Stimulated activated CD4-positive, alpha-beta T cell treated with anti-CD3 and anti-CD28 coated beads, Interleukin-1b, Interleukin-23, amount 100 ng/mL, for 24 hours (primary cell): ENCODE measurements at places on chromosomes 13 and 19.

GRCh38 chr13:20702915-20703779 lies at the start of gene IL17D:
IL17D (plus strand) TSS chr13:20703699; CDS start chr13:20704002, 303 bp downstream.
- DNase-seq = no peak

- DNase-seq = no peak
Measured at GRCh38 chr13:41587490-41587889, 130.1 kb downstream of the RGCC start.

GRCh38 chr19:10292789-10293636 lies 3.3 kb downstream of the ICAM5 start:
- no peak for DNase-seq

DNA sequence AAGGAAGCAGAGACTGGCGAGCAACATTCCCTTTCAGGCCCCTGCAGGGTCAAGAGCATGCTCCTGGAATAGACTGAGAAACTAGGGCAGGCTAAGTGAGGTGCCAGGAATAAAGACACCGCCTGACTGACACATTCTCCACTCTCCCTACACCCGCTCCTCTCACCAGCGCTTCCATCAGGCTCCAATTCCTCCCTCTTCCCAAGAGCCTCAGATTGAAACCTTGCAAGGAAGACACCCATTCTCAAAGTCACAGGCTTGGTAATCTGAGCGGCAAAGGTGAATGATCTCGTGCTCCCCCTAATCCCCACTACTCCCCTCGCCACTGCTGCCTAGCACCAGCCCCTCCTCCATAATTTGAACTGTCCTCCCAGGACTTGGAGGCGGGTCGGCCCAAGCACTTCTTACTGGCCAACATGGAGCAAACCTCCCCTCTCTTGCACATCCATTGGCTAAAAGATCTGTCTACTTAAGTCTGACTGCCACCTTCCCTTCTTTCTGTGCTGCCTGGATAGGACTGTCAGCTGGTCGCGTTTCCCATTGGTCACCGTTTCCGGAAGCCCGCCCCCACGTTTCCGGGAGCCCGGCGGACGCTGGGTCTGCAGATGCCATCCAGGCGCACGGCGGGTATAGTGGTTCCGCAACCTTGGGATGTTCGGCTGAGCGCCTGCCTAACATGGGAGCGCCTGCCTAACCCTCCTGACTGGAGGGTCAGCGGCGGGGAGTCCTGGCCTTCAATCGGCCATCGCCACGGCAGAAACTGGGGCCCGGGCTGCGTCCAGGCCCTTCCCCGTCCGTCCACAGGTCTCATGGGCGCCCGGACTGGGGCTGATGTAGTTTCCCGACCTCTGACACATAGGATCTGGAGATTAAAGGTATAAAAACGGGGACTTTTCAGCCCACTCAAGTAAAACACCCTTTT lies 33.6 kb downstream of the ZNF383 start:
- DNase-seq = no peak

DNA sequence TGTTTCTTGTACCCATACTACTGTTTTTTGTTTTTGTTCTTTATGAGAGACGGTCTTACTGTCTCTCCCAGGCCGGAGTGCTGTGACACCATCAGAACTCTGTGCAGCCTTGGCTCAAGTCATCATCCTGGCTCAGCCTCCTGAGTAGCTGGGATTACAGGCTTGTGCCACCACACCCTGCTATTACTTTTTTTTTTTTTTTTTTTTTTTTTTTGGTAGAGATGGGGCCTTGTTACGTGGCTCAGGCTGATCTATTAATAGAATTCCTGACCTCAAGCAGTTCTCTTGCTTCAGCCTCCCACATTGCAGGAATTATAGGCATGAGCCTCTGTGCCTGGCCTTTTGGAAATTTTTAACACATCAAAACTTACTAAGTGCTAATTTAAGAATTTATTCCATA lies 2.9 kb upstream of the ZNF304 start:
- no peak for DNase-seq

GRCh38 chr19:31459430-31459829 lies 110.2 kb upstream of the TSHZ3 start:
- no peak for DNase-seq

DNA sequence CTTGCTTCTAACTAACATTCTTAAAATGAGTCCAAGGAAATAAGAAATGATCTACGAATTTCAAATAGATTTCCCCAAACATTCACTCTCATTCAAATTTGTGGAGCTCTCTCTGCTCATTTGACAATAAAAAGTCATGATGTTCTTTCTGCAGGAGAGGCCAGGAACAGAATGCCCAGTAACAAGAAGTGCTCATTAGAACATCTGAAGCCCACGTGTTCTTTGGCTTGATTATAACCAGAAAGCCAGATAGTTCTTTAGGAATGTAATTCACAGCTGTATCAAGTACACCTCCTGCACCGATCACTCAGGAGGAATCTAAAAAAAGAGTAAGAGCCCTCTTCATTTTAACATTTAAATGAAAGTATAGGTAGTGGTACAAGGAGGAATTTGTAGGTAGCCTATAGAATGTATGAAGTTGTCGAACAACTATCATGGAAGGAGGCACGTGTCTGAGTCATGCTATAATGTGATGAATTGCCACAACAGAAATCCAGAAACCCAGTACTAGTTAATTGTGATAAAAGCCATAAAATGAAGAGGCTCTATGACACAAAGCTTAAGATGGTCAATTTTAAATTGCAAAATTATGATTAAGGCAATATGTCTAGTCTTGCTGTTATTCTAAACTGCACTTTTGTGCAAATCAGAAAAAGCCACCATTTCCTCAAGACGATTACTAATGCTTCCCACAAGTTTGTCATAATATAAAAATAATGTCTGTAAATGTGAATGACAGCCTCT lies 12.8 kb downstream of the MEDAG start:
- DNase-seq = no peak

DNA sequence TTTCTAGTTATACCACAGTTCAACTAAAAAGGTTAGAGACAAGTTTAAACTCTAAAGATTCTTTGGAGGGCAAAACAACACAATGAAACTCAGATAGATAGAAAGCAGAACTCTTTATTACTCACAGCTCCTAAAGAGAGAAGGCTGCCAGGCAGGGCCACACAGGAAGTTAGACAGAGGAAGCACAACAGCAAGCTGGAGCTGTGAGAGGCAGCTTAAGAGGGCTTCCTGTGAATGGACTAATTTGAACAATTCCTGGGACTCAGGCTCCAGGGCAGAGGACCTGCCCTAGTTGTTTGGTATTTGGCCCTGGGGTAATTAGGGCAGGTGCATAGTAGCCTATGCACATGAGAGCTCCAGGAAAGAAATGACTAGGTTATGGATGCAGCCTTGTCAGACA lies 803.6 kb downstream of the DIAPH3 start:
- DNase-seq = no peak

DNA sequence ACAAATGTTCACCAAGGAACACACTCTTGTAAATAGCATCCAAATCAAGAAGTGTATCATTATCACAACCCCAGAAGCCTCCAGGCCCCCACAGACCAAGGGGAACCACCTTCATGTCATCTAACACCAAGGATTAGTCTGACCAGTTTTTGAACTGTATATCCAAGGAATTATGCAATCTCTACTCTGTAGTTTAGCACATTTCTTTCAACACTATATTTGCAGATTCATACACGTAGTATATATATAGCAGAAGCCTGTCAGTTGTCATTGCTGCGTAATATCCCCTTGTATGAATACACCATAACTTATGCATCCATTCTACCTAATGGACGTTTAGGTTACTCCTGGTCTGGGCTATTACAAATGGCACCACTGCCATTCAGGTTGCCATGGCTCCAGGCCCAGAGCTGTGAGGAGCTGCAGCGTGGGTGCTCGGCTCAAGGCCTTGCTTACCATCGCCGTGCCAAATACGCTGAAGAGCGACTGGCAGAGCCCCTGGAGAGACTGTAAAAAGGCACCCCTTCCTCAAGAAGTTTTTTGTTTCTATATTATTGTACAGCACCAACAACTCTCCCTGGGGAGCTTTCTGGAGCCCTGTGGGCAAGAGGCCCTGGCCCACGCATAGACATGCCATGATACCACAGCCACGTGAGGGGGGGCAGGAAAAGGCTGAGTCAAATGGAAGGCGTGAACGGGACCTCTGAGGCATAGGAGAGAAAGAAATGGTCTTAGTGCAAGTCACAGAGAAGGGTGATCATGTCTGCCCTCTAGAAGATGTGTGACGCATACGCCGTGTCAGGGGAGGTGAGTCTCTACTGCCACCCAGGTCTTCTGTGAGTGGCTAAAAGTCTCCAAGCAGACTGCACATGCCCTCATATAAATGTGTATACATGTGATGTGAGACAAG lies 10.8 kb downstream of the LATS2 start:
- no peak for DNase-seq

GRCh38 chr13:45341799-45342500 lies 967 bp upstream of the TPT1 start:
- no peak for DNase-seq

DNA sequence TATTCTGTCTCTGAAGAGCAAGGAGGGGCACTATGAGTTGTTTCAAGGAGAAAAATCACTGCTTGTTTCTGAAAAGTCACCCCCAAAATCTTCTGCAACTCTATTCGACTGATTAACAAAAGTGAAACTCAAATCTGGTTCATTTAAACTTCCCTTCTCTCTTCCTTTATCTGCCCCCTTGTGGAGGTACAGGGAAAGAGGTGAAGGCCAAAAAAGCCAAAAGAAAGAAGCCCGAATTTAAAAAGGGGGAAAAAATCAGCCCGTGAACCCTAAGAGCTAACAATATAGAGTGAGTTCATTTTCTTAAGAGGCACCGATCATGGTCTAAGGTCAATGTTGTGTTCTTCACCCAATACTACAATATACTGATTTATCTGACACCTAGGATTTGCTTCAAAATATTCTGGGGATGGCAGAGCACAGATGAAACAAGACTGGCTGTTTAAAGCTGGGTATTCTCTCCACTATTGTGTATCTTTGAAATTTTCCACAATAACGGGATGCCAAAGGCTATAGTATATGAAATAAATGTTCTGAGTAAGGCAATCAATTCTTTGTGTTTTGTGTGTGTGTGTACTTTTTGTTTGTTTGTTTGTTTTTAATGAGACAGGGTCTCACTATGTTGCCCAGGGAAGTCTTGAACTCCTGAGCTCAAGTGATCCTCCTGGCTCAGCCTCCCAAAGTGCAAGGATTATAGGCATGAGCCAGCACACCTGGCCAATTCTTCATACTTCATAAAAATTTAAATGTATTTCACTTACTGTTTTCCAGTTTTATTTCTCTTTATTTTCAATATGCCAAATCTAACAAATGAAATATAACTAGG lies 55.0 kb upstream of the EEF1AKMT1 start:
- no peak for DNase-seq

DNA sequence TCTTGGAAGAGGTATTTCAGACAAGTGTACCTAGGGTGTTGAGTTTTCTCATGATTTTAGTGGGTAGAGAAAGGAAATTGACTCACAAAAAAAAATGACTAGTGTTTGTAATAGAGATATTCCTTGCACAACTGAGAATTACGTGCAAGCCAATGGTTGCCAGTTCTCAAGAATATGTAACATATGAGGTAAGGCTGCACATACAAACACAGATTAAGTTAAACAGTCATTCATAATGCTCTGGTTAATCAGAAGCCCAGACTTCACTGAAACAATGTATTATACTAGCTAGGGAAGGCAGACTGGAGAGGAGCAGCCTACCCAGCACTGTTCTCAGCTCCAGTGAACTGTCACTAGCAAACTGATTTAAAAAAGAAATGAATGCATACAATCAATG lies 418.3 kb downstream of the DIAPH3 start:
- DNase-seq = no peak

GRCh38 chr13:108428691-108429090 lies 159.2 kb downstream of the TNFSF13B start:
- no peak for DNase-seq

DNA sequence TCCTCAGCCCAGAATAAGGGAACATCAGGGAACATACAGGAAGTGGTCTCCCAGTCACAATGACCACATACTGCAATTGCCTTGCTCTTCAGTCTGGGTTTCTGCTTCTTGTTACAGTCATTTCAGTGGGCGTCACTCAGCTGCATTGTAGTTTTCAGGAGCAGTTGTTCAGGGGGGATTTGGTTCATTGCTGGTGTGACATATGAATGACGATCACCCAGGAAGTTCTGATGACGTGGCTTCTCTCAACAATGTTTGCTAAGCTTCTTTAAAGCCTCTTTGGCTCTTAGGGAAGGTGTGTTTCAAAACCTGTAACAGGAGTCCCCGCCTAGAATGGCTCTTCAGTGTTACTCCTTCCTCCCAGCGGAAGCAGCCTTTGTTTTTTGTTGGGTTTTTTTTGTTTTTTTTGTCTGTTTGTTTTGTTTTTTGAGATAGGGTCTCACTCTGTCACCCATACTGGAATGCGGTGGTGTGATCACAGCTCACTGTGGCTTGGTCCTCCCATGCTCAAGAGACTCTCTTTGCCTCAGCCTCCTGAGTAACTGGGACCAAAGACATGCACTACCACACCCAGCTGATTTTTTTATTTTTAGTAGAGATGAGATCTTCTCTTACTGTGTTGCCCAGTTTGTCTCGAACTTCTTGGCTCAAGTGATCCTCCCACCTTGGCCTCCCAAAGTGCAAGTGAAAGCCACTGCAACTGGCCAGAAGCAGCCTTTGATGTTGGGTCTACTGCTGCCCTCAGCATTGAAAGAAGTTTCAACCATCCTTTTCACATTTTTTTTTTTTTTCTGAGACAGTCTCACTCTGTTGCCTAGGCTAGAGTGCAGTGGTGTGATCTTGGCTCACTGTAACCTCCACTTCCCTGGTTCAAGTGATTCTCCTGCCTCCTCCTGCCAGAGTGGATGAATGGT lies 1.4 kb upstream of the SCEL start:
- no peak for DNase-seq

DNA sequence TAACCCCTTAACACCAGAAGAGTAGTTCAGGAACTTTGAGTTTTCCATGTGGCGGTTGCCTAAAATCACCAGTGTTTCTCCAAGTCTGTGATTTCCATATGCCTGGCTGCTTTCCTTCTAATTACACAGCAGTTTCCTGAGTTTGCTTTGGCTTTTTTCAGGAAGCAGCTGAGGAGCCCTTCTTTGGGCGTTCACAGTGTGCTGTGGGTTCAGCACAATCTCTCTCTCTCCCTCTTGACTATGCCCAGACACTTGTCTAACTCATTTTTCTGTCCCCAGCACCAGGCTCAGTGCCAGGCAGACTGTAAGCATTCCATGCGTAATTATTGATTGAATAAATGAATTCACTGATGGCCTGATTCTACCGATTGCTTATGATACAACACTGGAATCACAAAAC lies 19.7 kb downstream of the SCEL start:
- no peak for DNase-seq

GRCh38 chr19:8526345-8527091 lies 12.6 kb upstream of the ZNF414 start:
- no peak for DNase-seq

GRCh38 chr19:8820234-8820633 lies 11.9 kb downstream of the ZNF558 start:
- no peak for DNase-seq

GRCh38 chr19:53892301-53892980 lies 10.4 kb downstream of the PRKCG start:
- no peak for DNase-seq

GRCh38 chr19:38647966-38648768 lies 718 bp downstream of the ACTN4 start:
- DNase-seq = no peak

DNA sequence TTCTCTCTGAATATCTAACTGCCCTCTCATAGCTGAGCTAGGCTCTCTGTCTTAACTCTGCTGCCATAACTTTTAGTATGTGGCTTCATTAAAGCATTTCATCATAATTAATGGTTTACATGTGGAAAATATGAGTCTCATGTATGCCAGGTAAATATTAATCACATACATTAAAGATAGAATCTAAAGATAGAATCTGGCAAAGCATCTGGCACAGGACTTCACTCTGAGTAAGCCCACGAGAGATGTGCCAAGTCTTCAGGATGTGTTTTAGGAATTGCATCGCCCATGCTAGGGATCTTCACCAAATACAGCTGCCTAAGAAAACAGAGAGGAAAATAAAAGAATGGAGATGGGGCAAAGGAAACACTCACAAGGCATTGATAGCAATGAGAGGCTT lies 285.8 kb downstream of the DIAPH3 start:
- DNase-seq = no peak
